AG04449 (cell line): ENCODE measurements at places on chromosomes 5 and 9.
A peak's percentile ranks its signal among the peaks of the same experiment; 100 is the strongest.

DNA sequence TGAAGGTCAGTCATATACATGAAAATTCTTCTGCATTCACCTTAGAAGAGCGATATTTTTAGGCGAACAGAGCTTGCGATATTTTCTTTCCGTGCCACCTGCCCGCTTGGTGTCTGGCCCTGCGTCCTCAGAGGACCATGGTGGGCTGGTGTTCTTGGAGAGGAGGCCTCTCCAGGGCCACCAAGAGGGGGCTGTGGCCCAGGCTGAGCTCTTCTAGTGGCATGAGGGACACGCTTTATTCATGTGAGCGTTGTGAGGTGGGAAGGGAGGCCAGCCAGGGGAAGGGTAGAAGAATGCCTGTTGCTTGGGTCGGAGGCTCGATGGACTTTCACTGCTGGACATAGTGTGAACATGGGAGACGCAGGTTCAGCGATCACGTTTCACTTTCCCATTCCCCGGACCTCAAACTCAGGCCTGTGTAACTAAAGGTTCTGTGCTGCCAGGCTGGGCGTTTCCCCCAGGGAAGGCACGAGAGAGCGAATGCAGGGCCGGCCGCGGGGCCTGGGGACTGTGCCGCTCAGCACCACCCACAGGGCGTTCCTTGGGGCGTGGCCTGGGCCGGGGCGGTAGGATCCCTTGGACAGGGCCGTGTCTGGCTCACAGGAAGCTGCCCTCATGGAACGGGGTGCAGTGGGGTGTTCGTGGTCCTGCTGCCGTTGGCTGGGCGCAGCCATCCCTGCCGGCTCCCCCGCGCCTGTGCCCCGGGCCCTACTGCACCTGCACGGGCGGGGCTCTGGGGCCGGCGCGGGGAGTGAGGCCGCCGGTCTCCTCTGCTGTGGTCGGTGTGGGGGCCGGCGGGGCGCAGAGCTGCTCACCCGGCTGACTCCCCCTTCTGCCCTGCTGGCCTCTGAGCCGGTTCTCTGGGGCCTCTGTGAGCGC is 40.7 kb upstream of the CLPTM1L start:
- DNase-seq, result no peak

DNA sequence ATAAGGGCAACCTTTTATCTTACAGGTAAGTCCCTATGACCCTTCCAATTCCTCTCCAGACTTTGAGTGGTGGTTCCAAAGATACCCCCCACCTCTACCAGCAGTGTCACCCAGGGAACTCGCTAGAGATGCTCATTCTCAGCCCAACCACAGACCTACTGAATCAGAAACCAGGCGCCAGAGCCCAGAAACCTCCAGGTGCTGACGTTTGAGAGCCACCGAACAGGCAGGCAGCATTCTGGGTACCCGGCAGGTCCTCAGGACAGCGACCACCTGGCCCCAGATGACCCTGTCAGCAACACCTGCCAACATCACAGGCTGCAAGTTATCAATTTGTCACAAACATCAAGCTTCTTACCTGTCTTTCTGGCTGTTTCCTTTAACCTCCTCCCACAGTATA is 19.5 kb downstream of the RAPGEF1 start:
- DNase-seq, result no peak

- no peak for DNase-seq
Measured at GRCh38 chr9:87663556-87663955, 62.4 kb upstream of the CTSL start.

DNA sequence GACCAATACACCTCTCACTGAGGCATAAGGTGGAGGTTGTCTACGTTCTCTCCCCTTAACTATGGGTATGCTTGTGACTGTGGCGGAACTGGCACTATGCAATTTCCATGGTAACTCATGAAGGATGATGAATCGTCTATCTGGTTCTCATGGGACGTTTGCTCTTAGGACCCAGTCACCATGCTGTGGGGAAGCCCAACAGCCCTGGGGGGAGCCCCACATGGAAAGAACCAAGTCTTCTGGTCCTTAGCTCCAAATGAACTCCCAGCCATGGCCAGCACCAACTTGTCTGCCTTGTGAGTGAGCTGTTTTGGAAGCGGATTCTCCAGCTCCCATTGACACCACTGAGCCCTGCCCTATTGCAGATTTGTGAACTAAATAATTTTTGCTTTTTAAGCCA is 188.7 kb upstream of the S1PR3 start:
- DNase-seq, result no peak

- no peak for DNase-seq
Measured at GRCh38 chr9:38066914-38067858, 1.8 kb downstream of the SHB start.

DNA sequence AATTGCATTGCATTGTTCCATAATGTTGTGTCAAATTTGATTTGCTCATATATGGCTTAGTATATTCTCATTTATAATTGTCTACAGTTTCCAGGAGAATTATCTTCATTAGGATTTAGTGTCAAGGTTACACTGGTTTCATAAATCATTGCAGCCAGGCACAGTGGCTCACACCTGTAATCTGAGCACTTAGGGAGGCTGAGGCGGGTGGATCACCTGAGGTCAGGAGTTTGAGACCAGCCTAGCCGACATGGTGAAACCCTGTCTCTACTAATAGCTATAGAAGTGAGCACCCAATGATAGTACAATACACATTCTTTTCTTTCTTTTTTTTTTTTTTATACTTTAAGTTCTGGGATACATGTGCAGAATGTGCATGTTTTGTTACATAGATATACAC is 282.5 kb downstream of the KIAA0825 start:
- no peak for DNase-seq

GRCh38 chr9:131233556-131233955 is 42.8 kb downstream of the FAM78A start:
- DNase-seq, result no peak

DNA sequence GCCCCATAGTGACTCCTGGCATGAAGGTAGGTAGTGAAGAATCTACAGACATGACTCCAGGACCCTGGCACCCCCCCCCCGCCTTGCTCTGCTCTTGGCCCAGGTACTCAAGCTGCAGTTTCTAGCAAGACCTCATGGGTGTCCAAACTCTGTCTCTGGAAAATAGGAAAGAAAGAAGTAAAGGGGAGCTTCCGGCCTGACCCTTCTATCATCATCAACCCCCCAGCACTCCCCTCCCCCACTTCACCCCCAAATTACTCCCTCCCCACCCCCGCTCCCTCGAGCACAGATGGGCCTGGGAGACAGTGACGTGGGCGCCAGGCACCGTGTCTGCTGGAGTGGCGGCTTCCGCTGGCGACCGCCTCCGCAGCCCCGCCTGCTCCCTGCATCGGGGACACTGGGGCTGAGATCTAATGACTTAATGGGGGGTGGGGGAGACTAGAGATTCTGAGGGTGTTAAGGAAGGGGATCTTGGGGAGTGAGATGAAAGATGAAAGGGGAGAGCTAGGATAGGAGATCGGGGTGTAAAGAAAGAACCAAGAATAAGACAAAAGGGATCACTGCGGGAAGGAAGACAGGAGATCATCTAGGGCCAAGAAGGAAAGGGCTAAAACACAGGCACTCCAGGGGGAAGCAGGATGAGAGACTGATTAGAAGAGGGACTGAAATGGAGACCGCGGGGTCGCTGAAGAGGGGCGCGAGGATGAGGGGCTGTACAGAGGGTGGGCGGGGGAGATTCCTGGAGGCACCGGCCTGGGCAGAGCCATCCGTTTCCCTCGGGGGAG is 1.1 kb upstream of the DNAJB5 start:
- no peak for DNase-seq

GRCh38 chr5:127022846-127023245 is 7.5 kb downstream of the MARCHF3 start:
- DNase-seq, result no peak

DNA sequence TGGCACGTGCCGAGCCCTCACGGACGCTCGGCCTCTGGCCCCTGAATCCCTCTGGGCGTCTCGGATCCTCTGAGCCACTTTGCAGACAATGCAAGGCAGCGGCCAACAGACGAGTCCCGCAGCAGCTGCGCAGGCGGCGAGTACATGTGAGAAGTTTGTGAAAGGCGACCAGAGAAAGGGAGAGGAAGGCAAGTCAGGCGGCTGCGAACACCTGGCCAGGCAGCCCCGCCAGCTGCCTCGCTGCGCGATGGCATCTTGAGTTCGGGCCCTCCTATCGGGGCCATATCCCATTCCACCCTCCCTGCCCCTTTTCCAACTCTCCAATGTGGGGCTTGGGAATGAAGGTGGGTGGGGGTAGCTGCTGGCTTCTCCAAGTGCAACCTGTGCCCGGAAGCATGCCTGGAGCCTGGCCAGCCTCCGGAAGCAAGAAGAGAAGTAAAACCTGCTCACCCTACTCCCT is 4.5 kb upstream of the POU4F3 start:
- no peak for DNase-seq

- DNase-seq, result no peak
Measured at GRCh38 chr9:136021872-136022681, 60.9 kb upstream of the UBAC1 start.

- no peak for DNase-seq
Measured at GRCh38 chr5:56467176-56467717, 234.1 kb upstream of the ANKRD55 start.

GRCh38 chr9:102106439-102106838 is 368.0 kb upstream of the GRIN3A start:
- DNase-seq, result no peak

- no peak for DNase-seq
Measured at GRCh38 chr5:54628050-54628449, 110.5 kb downstream of the SNX18 start.

- DNase-seq, result peak; percentile 12
Measured at GRCh38 chr5:102762095-102762534, 7.0 kb downstream of the PAM start.

- no peak for DNase-seq
Measured at GRCh38 chr5:38994324-38994927, 79.8 kb downstream of the RICTOR start.

DNA sequence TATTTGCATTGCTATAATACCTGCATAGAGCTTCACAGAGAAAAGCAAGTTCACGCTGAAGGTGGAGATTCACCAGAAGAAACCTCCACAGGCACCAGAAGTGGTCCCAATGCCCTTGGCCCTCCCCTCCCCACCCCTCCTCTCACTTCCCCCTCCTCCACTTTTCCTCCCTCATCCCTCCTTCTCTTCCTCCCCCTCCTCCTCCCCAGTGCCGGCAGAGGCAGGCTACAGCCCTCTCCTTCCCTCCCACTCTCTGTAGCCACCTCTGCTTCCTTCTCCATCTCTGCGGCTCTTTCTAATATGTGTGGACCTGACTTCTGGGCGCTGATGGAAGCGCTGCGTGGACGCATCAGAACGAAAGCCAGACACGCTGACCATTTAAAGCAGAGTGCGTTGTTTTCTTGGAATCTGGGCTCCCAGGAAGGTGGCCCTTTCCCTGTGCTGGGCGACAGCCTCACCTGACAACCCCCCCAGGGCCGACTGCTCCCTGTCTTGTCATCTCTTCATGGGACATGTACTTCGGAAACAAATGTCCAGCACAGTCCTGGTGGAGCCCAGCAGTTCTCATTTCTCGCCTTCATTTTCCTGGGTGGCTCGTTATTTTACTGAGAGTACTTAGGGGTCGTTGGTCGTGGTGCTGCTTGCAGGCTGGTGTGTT is 29.5 kb downstream of the NDUFS6 start:
- DNase-seq, result no peak

DNA sequence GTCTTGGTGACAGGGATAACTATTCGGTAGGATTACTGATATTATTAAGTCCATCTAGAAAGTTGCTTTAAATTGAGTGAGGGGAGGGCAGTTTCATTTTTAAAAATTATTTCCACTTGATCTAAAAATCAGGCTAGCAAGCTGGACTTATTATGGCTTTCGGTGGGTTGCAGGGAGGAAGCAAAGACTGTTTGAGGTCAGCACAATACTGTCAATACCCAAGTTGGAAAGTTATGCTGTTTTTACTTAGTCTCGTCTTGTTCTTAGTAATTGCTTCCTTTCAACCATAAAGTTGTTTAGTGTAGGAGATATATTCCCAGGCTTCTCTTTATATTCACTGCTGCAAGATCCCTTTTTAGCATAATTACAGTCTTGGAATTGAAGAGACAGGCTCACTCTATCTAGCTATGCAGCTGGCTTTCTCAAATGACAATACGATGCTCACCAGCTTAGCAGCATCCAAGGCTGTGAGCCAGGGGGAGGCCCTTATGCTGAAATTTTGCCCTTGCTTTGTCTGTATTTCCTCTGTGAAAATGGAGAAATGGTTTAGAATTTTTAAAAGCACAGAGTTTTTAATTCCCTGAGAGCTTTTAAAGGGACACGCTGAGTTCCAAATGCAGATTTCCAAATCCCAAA is 68.2 kb upstream of the APC start:
- DNase-seq, result no peak
